Peyer's patch (tissue), 4 donors: ENCODE measurements at places on chromosomes 6 and 20.

DNA sequence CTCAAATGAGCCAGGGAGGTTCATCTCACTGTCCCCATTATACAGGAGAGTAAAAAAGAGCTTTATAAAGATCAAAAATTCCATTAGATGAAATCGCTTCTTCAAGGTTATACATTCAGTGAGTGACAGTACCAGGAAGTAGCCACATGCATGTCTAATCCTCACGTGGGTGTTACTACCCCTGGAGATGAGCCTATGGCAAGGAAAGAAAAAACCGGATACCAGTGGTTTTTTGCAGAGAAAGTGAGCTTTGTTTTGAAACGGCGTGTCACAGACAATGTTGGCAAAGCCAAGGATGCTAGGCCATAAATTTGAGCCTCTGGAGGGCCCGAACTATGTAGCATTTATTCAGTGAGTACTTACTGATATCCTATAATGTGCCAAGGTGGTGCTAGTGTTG is 215.0 kb upstream of the RIN2 start:
- no peak for DNase-seq

DNA sequence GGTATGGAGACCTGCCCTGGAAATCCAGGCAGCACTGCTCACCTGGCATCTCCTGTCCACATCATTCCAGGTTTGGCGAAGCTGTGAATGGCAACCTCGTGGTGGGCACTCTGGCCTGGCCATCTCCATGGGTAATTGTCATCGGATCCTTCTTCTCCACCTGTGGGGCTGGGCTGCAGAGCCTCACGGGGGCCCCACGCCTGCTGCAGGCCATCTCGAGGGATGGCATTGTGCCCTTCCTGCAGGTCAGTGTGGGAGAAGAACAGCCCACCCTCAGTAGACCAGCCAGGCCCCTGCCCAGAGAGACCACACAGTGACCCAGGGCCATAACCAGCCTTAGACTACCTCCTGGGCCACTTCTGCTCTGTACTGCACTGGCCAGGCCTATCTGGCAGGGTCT is 15.9 kb downstream of the SLC12A5 start:
- no peak for DNase-seq

DNA sequence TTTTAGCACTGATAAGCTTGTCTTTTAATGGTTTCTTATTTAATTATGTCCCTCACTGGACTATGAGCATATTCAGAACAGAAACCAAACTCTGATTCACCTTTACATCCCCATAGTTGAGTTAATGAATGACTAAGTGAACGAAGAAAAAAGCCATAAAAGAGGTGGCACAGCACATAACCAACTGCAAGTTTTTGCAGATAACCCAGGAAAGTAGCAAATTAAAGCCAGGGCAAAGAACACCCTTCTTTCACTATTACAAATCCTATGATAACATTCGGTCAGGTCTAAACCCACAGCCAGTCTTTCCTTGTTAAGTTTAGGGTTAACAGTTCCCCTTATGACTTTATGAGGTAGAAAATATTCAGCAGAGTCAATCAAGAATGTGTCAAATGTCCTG is 102.7 kb downstream of the RIN2 start:
- no peak for DNase-seq

GRCh38 chr6:71446057-71446456 is 157.4 kb downstream of the OGFRL1 start:
- DNase-seq = no peak

DNA sequence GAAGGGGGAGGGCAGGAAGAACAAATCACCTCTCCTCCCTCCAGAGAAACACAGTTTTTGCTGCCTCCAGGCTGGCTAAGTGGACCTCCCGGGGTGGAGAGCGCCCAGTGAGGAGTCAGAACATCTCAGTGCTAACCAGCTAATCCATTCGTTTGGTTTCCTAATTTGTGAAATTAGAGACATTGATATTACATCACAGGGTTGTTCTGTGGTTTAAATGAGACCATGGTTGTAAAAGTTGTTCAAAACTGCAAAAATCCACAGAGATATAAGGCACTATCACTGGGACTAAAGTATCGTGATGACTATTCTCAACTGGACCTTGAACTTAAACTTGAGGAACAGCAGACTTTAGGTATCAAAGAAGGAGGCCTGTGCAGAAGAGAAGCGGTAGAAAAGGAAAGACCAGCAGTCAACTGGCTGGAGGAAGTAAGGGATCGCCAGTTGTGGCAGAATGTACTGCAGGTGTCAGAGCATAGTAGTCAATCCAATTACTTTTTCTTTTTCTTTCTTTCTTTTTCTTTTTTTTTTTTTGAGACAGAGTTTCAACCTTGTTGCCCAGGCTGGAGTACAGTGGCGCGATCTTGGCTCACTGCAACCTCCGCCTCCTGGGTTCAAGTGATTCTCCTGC is 33.9 kb downstream of the RIPOR2 start:
- DNase-seq = no peak

DNA sequence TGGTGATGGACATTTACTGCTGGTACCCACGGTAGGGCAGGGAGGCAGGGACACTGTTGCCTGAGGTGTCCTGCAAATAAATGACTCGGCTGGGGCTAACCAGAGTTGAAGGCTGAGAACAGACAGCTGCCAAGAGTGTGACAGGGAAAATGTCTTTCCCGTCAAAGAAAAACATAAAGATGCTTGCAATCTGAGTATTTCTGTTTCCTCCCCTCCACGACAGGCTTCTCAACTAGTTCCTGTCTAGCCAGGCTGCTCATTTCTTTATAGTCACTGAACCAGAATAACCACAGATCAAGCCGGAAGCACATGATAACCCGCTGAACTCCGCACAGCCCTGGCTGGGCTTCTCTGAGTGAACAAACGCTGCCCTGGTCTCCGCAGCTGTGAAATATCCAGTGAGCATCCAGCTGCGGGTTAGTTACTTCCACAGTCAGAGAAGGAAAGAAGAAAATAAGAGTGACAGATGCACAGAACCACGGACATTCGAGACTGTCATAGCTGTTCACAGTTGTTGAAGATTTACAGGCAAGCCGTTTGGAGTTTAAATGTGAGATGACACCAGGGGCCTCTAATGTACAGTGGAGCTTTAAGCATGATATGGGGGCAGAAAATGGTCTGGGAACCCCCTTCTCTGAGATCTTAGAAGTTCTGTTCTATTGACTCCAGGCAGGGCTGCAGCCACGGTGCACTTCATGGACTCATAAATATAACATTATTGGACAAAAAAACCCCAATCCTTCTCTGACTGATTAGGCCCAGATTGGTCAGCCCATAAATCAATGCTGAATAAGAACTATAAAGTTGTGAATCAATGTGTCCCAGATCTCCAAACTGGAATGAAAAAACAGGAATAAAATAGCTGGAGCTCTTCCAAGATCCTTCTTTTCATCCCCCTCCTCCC is 299.9 kb upstream of the SUPT3H start:
- DNase-seq = peak; percentile 80

- DNase-seq = no peak
Measured at GRCh38 chr6:91241946-91242613, 655.2 kb upstream of the MAP3K7 start.

GRCh38 chr20:20084296-20084752 is 32.0 kb downstream of the CFAP61 start:
- DNase-seq = no peak
